ENCODE measurements at places on chromosomes 7 and 10. TPM values are rescaled to one million over a fixed set of nuclear protein-coding genes. Genes with fewer than 3 reads are reported as not detected.

HOXA5 gene
- 1.2 TPM for total RNA-seq

POR gene
- 64.7 TPM for total RNA-seq

CRPPA gene
- 1.4 TPM for total RNA-seq

NUTM2D gene
- total RNA-seq: 1.9 TPM

NEURL1 gene
- total RNA-seq: under 0.01 TPM

CCDC3 gene
- 64.4 TPM for total RNA-seq

MBLAC1 gene
- 2.3 TPM for total RNA-seq

GARS1 gene
- total RNA-seq: 306 TPM

ALOX5 gene
- total RNA-seq: not detected

KMT2C gene
- 37.5 TPM for total RNA-seq

SKIDA1 gene
- total RNA-seq: 0.36 TPM

SPDYE2 gene
- total RNA-seq: not detected

EVX1 gene
- not detected for total RNA-seq

GPR26 gene
- not detected for total RNA-seq

Measured in smooth muscle cell of the pulmonary artery (primary cell).